ENCODE measurements at places on chromosomes 7 and 10.

- DNase-seq, result no peak
These were observed 14.5 kb downstream of the UBE3C start for GRCh38 chr7:157153260-157153659.

- no peak for DNase-seq
These were observed 202.1 kb downstream of the REEP3 start for GRCh38 chr10:63723320-63723719.

DNA sequence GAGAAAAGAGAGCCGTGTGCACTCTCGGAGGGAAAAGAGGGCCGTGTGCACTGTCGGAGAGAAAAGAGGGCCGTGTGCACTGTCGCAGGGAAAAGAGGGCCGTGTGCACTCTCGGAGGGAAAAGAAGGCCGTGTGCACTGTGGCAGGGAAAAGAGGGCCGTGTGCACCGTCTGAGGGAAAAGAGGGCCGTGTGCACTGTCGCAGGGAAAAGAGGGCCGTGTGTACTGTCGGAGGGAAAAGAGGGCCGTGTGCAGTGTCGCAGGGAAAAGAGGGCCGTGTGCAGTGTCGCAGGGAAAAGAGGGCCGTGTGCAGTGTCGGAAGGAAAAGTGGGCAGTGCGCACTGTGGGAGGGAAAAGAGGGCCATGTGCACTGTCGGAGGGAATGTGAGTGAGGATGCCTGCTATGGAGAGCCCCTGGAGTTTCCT lies 188.7 kb downstream of the DNAJB6 start:
- no peak for DNase-seq

DNA sequence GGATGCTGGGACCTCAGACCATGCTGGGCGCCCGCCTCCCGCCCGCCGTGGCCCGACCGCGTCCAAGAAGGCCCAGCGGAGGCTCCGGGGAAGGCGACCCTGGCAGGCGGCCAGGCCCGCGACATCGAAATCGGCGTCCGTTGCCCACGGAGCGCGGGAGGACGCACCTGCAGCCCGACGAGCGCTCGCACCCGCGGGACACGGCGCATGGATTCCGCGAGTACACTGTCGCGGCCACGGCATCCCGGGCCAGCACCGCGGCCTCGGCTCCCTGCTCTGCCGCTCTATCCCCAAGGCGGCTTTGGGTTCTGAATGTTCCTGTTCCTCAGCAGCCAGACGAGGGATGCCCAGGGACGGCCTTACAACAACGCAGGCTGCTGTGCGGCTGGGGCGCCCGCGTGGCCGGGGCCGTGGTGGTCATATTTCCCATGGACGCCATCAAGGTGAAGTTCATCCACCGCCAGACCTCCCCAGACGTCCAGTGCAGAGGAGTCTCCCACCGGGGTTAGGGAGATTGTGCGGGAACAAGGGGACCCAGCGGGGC lies 67.5 kb upstream of the ZNF722 start:
- DNase-seq, result no peak

GRCh38 chr10:119479532-119479931 lies 63.0 kb downstream of the RGS10 start:
- DNase-seq, result no peak

GRCh38 chr10:44899450-44900080 lies 11.6 kb upstream of the TMEM72 start:
- no peak for DNase-seq

- DNase-seq, result no peak
These were observed 182.0 kb downstream of the KCNMA1 start for GRCh38 chr10:77455561-77455960.

GRCh38 chr10:98950106-98950505 lies 285.5 kb downstream of the HPSE2 start:
- no peak for DNase-seq

- DNase-seq, result no peak
These were observed at the start of gene C10orf95 for GRCh38 chr10:102451105-102451969. Gene C10orf95, minus strand, starts transcription at chr10:102451543. Its CDS starts 450 bp downstream, at chr10:102451093.

- no peak for DNase-seq
These were observed 220.6 kb upstream of the FOXK1 start for GRCh38 chr7:4461531-4461930.

DNA sequence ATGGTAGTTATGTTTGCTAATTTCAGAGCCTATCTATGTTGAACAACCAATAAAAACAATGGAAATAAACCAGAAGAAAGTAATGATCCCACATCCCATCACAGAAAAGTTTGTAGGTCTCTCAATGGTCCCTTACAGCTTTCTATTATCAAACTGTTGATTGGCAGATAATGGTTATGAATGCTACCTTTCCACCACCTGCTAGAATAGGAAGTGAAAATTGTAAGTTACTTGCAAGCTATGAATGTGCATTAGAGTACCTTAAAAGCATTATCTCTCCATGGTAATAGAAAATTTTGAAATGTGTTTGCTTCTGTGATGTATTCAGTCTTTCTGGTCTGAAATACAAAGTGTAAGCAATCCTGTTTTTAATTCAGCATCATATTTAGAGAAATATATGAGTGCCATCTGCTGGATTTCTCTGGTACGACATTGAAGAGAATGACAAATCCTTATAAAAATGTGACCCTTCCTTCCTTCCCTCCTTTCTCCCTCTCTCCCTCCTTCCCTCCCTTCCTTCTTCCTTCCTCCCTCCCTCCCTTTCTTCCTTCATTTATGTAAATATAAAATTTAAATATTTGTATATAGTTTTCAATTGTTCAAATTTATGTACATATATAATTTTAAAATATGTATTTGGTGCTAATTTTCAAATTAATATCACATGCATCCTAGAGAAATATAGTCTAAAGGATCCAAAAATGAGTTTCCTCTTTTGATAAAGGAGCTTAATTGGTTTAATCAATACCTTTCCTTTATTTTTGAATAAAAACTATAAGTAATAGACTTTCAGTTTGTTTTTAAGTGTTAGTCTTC lies 41.4 kb upstream of the PNLIPRP3 start:
- DNase-seq, result no peak

GRCh38 chr7:139958599-139959284 lies 104.0 kb downstream of the PARP12 start:
- DNase-seq, result no peak

GRCh38 chr7:3134745-3135144 lies 91.1 kb upstream of the CARD11 start:
- DNase-seq, result no peak

- no peak for DNase-seq
These were observed 26.2 kb upstream of the PRPF18 start for GRCh38 chr10:13560597-13560996.

GRCh38 chr7:142476077-142476476 lies 218.2 kb upstream of the PRSS58 start:
- no peak for DNase-seq

- DNase-seq, result no peak
These were observed 11.3 kb upstream of the AKR1C2 start for GRCh38 chr10:5014936-5015335.

DNA sequence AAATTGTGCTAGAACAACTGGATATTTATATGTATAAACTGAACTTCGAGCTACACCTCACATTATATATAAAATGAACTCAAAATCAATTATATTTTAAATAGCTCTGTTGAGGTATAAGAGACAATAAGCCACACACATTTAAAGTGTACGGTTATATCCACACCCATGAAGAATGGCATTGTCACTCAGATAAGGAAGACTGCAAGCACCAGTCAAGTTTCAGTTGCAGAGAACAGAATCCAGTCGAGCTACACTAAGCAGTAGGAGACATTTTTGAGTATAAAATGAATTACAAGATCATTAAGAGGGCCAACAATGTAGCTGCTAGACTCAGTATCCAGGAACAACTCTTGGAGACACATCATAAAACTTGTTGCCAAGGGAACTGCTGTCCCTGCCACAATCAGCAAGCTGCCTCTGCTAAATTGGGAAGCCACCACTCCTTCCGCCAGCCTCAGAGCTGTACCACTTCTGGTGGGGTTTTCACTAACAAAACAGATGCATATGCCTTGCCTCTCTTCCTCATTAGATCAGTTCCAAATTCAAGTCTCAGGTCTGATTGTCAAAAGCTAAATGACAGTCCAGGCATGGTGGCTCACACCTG lies 19.6 kb upstream of the GPNMB start:
- DNase-seq, result no peak

GRCh38 chr7:519484-520390 lies at the start of gene PDGFA:
Gene PDGFA, minus strand, starts transcription at chr7:519846. Its CDS starts 845 bp downstream, at chr7:519001.
- no peak for DNase-seq

- DNase-seq, result no peak
These were observed 552.9 kb downstream of the ARL4A start for GRCh38 chr7:13240349-13240748.

DNA sequence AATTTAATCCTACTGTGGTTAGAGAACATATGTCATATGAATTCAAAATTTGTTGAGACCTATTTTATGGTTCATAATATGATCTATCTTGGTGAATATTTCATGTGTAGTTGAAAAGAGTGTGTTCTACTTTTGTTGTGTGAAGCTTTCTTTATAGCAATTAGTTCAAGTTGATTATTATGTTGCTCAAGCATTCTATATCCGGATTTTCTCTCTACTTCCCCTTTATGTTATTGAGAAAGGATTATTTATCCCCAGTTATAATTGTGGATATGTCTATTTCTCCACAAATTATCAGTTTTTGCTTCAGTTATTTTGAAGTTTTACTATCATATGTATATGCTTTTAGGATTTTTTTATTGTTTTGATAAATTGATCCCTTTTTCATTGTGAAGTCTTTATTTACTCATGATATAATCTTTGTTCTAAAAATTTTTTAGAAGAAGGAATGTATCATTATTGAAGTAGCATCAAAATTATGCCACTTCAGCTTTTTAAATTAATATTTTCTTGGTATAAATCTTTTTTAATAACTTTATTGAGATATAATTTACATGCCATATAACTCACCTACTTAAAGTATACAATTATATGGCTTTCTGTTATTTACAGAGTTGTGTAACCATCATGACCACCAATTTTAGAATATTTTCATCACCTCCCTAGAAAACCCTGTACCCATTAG lies 12.0 kb upstream of the MEST start:
- DNase-seq, result no peak

GRCh38 chr7:72326365-72326764 lies 85.8 kb downstream of the CALN1 start:
- DNase-seq, result no peak

GRCh38 chr10:31952066-31952465 lies 23.4 kb upstream of the ARHGAP12 start:
- no peak for DNase-seq

- no peak for DNase-seq
These were observed 77.9 kb downstream of the GSAP start for GRCh38 chr7:77338260-77338659.

- DNase-seq, result no peak
These were observed 232.5 kb upstream of the MDFIC start for GRCh38 chr7:114689406-114689805.

- no peak for DNase-seq
These were observed 37.4 kb downstream of the FOXL3 start for GRCh38 chr7:327233-327931.

DNA sequence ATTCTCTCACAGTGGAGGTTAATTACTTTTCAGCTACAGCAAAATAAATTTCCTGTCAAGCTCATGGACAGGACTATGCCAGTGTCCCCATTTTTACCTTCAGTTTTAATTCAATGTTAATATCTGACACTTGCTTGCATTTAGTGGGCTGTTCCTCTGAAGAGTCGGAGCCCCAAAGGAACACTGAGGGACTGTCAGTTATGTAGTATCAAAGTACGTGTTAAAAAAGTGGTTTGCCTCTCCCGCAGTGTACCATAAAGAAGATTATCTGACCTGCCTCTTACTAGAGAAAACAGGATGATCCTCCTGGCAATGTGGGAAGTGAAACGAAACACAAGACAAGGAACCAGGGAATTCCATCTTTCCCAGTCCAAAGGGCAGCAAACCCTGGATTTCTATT lies 1010.9 kb upstream of the PHF14 start:
- no peak for DNase-seq

DNA sequence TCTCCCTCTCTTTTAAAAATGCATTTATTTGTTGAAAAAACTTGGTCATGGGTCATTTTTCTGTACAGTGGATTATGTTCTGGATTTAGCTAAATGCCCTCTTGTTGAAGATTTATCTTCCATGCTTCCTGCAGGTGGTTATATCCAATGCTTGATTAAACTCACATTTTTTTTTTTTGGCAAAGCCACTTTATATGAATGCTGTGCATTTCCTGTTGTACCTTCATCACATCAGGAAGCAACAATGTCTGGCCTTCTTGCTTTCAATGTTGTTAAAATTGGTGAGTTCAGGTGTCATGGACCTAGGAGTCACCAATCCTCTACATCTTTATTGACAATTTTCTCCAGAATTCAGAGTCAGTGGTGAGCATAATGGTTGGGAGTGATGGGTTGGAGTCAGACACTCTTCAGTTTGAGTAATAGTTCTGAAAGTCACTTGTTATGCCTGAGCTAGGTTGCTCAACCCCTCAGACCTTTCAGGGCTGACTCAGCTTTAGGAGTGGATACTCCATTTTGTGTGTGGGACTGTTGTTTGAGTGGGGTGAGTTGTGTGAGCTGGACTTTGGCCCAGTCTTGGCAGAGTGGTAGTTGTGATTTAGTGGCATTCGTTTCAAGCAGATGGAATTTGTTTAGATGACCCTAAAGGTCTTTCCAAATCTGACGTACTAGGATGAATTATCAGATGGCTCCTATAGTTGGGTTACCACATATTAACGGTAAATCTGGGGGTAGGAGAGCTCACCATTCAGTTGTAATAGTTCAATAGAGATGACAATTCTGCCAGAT lies 213.5 kb upstream of the ZNF32 start:
- no peak for DNase-seq

DNA sequence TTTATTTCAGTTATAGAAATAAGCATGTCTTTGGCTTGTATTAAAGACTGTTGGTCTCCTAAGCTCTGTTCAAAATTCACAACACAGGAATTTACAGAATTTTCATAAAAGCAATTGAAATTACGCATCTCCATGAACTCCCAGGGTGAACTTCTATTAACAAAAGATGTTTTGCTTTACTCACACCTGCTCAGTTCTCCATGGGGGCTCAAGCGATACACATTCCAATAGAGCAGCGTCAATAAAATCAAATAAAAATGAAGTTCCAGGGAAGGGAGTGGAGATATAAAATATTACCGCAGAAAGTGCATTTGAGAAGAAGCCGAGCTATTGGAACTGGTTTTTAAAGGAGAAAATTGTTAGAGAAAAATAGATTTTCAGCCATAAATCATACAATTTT lies 41.5 kb upstream of the ZNF438 start:
- no peak for DNase-seq

GRCh38 chr7:1248143-1248915 lies 15.7 kb downstream of the UNCX start:
- DNase-seq, result no peak

All from stimulated activated CD8-positive, alpha-beta memory T cell treated with anti-CD3 and anti-CD28 coated beads, Interleukin-15, amount 100 ng/mL, for 24 hours (primary cell).